Dermis blood vessel endothelial cell (primary cell): ENCODE measurements at places on chromosomes 3 and 15. TPM values are rescaled to one million over a fixed set of nuclear protein-coding genes. Genes with fewer than 3 reads are reported as not detected.

The CYP8B1 gene
- not detected in 2 replicates for total RNA-seq

The FETUB gene
- not detected in 2 replicates for total RNA-seq

- DNase-seq = no peak
Measured at GRCh38 chr3:117751651-117752050, 1042.1 kb downstream of the TUSC7 start.

- no peak for DNase-seq
Measured at GRCh38 chr15:32098033-32098432, 67.7 kb downstream of the CHRNA7 start.

GRCh38 chr15:65790694-65791334, 1.3 kb downstream of the DENND4A start:
- DNase-seq = peak; percentile 51

DNA sequence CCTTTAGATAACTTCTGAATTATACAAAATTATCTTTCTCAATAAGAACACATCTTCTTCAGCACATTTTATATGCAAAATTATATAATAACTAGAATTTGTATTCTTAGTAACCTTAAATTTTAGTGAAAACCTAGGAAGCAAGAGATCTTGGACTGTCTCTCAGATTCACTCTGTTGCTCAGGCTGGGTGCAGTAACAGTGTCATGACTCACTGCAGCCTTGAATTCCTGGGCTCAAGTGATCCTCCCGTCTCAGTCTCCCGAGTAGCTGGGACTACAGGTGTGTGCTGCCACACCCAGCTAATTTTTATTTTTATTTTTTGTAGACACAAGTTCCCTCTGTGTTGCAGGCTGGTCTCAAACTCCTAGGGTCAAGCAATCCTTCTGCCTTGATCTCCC, 29.9 kb downstream of the MKRN3 start:
- DNase-seq = no peak

- no peak for DNase-seq
Measured at GRCh38 chr3:57840473-57840872, 84.4 kb downstream of the SLMAP start.

GRCh38 chr15:23758891-23759290, 71.8 kb upstream of the NDN start:
- DNase-seq = no peak
